ENCODE measurements at places on chromosomes 11 and 22. TPM values are rescaled to one million over a fixed set of nuclear protein-coding genes. Genes with fewer than 3 reads are reported as not detected.

DNA sequence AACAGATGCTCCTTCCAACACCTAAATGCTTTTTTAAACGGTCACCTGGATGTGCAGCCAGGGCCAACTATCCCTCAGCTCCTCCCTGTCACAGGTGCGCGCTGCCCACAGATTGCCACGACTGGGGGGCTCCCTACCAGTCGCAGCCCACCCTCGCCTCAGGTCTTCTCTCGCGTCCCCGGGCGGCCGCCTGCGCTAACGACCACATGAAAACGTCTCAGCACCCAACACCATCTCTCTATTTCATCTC, 469 bp downstream of the ZBED5 start:
- DNase-seq: no peak
- peak overlapping the region; percentile 99 for H3K27ac ChIP-seq
- H3K27me3 ChIP-seq: peaks cover 5% of the 10 kb centered on the region
- H3K4me3 ChIP-seq: peak overlapping the region; percentile 99
- H3K4me1 ChIP-seq: peaks cover 33% of the 10 kb centered on the region

GRCh38 chr11:23252426-23252825, 392.2 kb upstream of the CCDC179 start:
- no peaks in the 10 kb centered on the region for H3K27me3 ChIP-seq
- DNase-seq: no peak
- no peak overlapping the region for H3K27ac ChIP-seq
- no peaks in the 10 kb centered on the region for H3K4me1 ChIP-seq

DNA sequence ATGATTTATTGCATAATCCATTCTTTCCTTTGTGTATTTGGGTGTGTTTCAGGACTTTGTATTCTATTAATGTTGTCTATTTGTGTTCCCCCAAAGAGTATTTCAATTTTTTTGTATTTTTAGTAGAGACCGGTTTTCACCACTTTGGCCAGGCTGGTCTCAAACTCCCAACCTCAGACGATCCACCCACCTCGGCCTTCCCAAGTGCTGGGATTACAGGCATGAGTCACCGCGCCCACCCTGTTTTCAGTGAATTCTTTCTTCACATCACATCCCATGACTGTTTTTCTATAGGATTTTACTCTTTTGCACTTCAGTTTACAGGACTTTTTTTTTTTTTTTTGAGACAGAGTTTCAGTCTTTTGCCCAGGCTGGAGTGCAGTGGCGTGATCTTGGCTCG, 46.3 kb downstream of the RBX1 start:
- H3K36me3 ChIP-seq: peaks cover 5% of the 10 kb centered on the region
- no peak overlapping the region for H3K27ac ChIP-seq
- H3K27me3 ChIP-seq: peaks cover 15% of the 10 kb centered on the region
- H3K4me1 ChIP-seq: peaks cover 13% of the 10 kb centered on the region

GRCh38 chr11:109138196-109138595, 283.8 kb upstream of the C11orf87 start:
- no peaks in the 10 kb centered on the region for H3K4me1 ChIP-seq
- no peak overlapping the region for H3K4me3 ChIP-seq
- no peak overlapping the region for H3K27ac ChIP-seq
- DNase-seq: no peak
- peaks cover 3% of the 10 kb centered on the region for H3K27me3 ChIP-seq

GRCh38 chr11:73715541-73715940, 45.3 kb downstream of the RAB6A start:
- H3K36me3 ChIP-seq: peaks cover 15% of the 10 kb centered on the region
- no peak overlapping the region for H3K4me3 ChIP-seq
- H3K27me3 ChIP-seq: no peaks in the 10 kb centered on the region
- no peak for DNase-seq
- no peak overlapping the region for H3K27ac ChIP-seq

GRCh38 chr11:7480113-7480512, 5.2 kb upstream of the OLFML1 start:
- DNase-seq: no peak
- H3K36me3 ChIP-seq: no peaks in the 10 kb centered on the region
- no peaks in the 10 kb centered on the region for H3K27me3 ChIP-seq
- H3K4me3 ChIP-seq: no peak overlapping the region

DNA sequence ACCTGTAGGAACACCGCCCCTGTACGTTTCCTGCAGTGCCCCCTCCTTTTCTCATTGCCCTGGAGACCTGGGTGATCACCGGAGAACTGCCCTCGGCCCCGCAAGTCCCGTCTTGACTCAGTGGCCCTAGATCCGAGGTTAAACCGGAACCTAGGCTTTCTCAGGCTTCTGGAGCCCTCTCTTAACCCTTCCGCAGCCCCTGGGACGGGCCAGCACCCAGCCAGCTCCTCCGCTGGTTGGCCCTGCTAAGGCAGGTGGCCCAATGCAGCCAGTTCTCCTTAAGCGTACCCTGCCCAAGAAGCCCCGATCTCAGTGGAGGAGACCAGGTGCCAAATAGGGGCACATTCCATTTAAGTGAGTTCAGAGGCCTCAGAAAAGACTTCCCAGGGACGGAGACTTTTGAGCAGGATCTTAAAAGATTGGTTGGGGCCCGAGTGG, 776 bp downstream of the NLRX1 start:
- H3K27ac ChIP-seq: peak overlapping the region; percentile 83
- peaks cover 31% of the 10 kb centered on the region for H3K4me1 ChIP-seq
- H3K4me3 ChIP-seq: peak overlapping the region; percentile 86
- no peaks in the 10 kb centered on the region for H3K36me3 ChIP-seq
- H3K27me3 ChIP-seq: no peaks in the 10 kb centered on the region

DNA sequence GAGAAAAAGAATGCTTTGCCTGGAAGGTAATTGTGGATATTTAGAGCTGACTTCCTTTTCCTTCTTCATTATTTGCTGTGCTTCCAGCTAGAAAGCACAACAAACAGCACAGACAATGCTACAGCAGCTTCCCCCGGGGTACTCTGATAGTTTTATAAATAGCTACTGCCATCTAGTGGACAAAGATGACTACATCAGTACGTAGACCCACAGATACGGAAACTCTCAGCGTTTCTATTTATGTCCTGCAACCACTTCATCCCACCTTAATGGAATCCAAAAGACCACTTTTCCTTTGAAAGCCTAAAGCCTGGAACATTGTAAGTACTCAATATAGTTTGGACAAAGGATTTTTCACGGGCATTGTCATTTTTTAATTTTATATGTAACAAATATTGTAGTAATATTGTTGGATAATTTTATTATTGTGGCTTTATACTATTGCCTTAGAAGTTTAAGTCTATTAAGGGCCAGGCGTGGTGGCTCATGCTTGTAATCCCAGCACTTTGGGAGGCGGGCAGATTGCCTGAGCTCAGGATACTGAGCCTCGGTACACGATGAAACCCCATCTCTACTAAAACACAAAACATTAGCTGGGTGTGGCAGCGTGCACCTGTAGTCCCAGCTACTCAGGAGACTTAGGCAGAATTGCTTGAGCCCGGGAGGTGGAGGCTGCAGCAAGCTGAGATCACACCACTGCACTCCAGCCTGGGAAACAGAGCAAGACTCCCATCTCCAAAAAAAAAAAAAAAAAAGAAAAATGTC, 7.5 kb downstream of the HSPA8 start:
- H3K4me1 ChIP-seq: peaks cover 30% of the 10 kb centered on the region
- H3K4me3 ChIP-seq: no peak overlapping the region
- peaks cover 8% of the 10 kb centered on the region for H3K27me3 ChIP-seq
- H3K27ac ChIP-seq: peak overlapping the region; percentile 55
- peak; percentile 68 for DNase-seq

DNA sequence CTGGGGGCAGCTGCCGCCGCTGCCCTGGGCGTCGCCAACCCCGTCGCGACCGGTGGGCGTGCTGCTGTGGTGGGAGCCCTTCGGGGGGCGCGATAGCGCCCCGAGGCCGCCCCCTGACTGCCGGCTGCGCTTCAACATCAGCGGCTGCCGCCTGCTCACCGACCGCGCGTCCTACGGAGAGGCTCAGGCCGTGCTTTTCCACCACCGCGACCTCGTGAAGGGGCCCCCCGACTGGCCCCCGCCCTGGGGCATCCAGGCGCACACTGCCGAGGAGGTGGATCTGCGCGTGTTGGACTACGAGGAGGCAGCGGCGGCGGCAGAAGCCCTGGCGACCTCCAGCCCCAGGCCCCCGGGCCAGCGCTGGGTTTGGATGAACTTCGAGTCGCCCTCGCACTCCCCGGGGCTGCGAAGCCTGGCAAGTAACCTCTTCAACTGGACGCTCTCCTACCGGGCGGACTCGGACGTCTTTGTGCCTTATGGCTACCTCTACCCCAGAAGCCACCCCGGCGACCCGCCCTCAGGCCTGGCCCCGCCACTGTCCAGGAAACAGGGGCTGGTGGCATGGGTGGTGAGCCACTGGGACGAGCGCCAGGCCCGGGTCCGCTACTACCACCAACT, 1.0 kb downstream of the FUT4 start:
- H3K4me3 ChIP-seq: peak overlapping the region; percentile 71
- H3K27me3 ChIP-seq: peaks cover 4% of the 10 kb centered on the region
- DNase-seq: no peak
- no peak overlapping the region for H3K27ac ChIP-seq

GRCh38 chr22:45259754-45260394, 19.2 kb upstream of the KIAA0930 start:
- peaks cover 13% of the 10 kb centered on the region for H3K4me1 ChIP-seq
- no peaks in the 10 kb centered on the region for H3K36me3 ChIP-seq
- H3K4me3 ChIP-seq: no peak overlapping the region

DNA sequence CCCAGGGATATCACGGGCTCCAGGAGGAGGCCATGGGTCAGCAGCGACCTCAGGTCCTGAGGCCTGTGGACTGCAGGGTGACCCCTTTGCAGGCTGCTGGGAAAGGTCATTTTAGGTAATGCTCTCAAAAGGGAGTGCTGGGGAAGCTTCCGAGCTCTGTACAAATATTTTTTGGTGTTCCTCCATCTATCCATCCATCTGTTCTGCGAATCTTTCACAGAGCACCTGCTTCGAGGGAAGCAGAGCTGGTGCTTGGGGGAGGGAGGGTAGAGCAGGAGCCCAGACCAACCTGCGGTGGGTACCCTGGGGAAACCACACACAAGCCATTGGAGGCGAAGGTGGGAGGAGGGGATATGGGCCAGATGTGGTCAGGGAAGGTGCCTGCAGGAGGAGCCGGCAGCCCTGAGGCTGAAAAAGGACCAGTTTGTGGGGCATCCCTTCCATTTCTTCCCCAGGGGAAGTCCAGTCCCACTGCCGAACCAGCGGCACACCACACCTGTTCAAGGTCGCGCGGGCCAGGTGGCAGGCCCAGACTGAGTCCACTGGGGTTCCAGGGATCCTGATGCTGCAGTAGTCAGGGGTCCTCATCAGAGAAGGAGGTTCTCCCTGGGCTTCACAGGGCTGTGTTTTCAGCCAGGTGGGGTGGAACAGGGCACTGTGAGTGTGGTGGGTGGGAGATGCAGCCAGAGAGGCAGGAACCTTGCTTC, 13.1 kb downstream of the GNAZ start:
- H3K27ac ChIP-seq: no peak overlapping the region
- no peaks in the 10 kb centered on the region for H3K36me3 ChIP-seq

The JHY gene
- 4.3 TPM for total RNA-seq

- DNase-seq: no peak
- peaks cover 38% of the 10 kb centered on the region for H3K27me3 ChIP-seq
- no peaks in the 10 kb centered on the region for H3K4me1 ChIP-seq
- H3K36me3 ChIP-seq: no peaks in the 10 kb centered on the region
- no peak overlapping the region for H3K4me3 ChIP-seq
- H3K27ac ChIP-seq: no peak overlapping the region
These were observed 17.2 kb downstream of the KCNQ1 start for GRCh38 chr11:2461956-2462542.
